Activated naive CD4-positive, alpha-beta T cell treated with anti-CD3 and anti-CD28 coated beads, Interleukin-2, amount 50 U/mL, for 72 hours (primary cell): ENCODE measurements at places on chromosomes 7 and 10.

DNA sequence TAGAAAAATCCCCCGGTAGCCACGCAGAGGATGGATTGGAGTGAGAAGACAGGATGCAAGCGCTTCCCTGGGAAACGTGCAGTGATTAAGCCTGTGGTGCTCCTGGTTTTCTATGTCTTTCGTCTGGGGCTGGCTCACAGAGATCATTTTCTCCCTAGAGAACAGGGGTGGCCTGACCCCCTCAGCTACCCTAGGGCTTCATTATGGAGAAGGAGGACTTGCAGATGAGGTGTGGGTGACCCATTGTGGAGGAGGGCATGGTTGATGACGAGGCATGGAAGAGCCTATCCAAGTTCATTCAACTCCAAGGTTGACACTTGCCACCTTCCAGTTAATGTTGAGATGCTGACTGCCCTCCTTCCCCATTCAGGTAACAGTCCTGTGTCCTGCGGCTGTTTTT lies 75.9 kb downstream of the VSTM4 start:
- DNase-seq = no peak

GRCh38 chr10:110642204-110643034 lies 1.7 kb upstream of the RBM20 start:
- no peak for DNase-seq

GRCh38 chr10:84365335-84365881 lies 37.0 kb downstream of the CCSER2 start:
- no peak for DNase-seq

GRCh38 chr7:159095979-159096411 lies 48.7 kb downstream of the VIPR2 start:
- no peak for DNase-seq

- DNase-seq = no peak
These were observed 16.6 kb downstream of the RELN start for GRCh38 chr7:103972779-103973434.

DNA sequence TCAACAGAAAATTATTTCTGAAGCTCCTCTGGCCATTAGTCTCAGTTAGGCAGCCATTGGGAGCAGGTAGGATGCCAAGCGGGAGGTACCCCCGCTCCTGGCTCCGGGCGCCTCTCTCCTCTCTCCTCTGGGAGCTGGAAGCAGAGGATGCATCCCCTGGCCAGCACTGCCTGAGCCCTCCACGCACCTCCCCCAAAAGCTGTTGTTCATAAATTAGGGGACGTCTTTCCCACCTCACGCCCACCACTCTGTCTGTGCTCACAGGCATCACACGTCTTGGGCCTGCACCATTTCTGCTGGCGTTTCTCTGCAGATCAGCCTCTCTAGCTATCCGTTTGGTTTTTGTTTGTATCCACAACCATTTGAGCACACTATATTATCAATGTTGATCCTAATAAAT lies 609.0 kb upstream of the FOXK1 start:
- DNase-seq = no peak

GRCh38 chr7:89023877-89024276 lies 228.3 kb upstream of the TEX47 start:
- DNase-seq = no peak

GRCh38 chr7:143454091-143454680 lies 10.9 kb downstream of the TAS2R60 start:
- no peak for DNase-seq
